ENCODE measurements at places on chromosomes 4 and X. TPM values are rescaled to one million over a fixed set of nuclear protein-coding genes. Genes with fewer than 3 reads are reported as not detected.

DNA sequence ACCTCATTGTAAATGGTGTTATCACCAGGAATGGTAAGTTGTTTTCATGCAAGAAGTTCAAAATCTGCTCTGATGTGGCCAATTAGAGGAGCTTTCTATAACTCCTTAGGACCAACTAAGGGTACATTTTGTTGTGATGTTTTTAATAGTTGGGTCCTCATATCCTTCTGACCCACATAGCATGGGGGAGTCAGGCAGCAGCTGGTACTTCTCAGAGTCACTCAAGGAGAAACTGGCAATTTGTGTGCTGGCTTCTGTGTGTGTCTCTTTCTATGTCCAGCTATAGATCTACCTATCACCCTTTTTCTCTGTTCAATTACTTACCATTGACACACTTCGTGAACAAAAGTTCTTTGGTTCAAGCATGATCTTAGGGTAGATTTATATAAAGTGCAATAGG lies 194.3 kb upstream of the TENM3 start:
- H3K4me3 ChIP-seq, result no peak overlapping the region
- H3K27me3 ChIP-seq, result no peaks in the 10 kb centered on the region
- no peak overlapping the region for H3K27ac ChIP-seq
- H3K36me3 ChIP-seq, result no peaks in the 10 kb centered on the region
- no peak for DNase-seq

GRCh38 chr4:32551943-32552342 lies 1831.8 kb downstream of the PCDH7 start:
- H3K27ac ChIP-seq, result no peak overlapping the region
- no peaks in the 10 kb centered on the region for H3K4me1 ChIP-seq
- H3K27me3 ChIP-seq, result no peaks in the 10 kb centered on the region
- no peak for DNase-seq
- H3K36me3 ChIP-seq, result no peaks in the 10 kb centered on the region

GRCh38 chr4:70008771-70009170 lies 13.0 kb downstream of the STATH start:
- no peak overlapping the region for H3K4me3 ChIP-seq
- H3K27me3 ChIP-seq, result no peaks in the 10 kb centered on the region
- DNase-seq, result no peak
- no peaks in the 10 kb centered on the region for H3K36me3 ChIP-seq
- H3K27ac ChIP-seq, result no peak overlapping the region

DNA sequence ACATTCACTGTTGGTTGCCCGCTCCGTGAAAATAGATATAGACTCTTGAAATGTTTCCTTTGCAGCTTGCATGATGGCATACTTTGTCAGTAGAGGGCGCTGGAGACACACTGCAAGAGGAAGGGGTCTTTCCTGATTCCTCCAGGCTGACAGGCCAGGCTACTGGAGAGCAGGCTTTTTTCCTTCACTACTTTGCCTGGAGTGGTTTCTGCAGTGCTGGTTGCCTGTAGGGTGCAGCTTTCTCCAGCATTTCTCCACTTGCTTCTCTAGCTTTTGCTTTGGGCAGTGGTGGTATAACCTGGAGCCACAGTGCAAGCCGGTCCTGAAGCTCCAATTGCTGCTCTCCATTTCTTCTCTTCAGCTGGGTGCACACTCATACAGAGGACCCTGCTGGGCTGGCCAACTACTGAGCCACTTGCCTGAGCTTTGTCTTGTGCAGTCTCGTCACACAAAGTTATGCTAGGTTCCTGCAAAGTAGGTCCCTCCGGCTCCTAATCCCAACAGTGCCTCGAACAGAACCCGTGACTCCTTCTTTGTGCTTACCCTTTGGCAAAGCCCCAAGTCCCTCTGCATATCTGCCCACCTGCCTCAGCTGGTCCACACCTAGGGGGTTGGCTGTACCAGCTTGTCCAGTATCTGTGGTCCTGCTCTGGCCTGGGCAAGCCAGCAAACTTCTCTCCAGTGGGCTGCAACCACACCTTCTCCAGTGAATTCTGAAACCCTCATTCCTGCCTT lies 46.3 kb downstream of the RASSF6 start:
- no peak overlapping the region for H3K27ac ChIP-seq
- H3K4me1 ChIP-seq, result no peaks in the 10 kb centered on the region
- no peaks in the 10 kb centered on the region for H3K27me3 ChIP-seq
- DNase-seq, result no peak

DNA sequence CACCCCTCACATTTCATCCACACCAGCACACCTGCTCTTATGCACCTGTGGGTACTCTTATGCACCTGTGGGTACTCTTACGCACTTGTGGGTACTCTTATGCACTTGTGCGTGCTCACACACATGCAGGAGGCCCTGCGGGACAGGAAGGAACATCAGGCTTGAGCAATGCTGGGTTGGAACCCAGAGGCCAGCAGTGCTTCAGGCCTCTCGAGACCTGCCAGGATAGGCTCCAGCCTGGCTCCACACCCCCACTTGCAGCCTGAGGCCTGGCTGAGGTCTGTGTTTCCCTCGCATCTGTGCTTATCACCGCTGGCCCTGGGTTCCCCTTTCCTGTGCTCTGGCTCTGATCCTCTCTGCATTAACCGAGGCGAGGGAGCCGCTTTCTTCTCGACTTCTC lies 34.7 kb downstream of the SORCS2 start:
- no peaks in the 10 kb centered on the region for H3K36me3 ChIP-seq
- H3K27ac ChIP-seq, result no peak overlapping the region
- no peaks in the 10 kb centered on the region for H3K27me3 ChIP-seq
- no peaks in the 10 kb centered on the region for H3K4me1 ChIP-seq
- no peak overlapping the region for H3K4me3 ChIP-seq
- DNase-seq, result no peak

GRCh38 chrX:37380924-37381323 lies 31.8 kb downstream of the PRRG1 start:
- no peaks in the 10 kb centered on the region for H3K36me3 ChIP-seq
- DNase-seq, result no peak
- H3K4me1 ChIP-seq, result no peaks in the 10 kb centered on the region
- no peak overlapping the region for H3K27ac ChIP-seq
- H3K27me3 ChIP-seq, result no peaks in the 10 kb centered on the region

DNA sequence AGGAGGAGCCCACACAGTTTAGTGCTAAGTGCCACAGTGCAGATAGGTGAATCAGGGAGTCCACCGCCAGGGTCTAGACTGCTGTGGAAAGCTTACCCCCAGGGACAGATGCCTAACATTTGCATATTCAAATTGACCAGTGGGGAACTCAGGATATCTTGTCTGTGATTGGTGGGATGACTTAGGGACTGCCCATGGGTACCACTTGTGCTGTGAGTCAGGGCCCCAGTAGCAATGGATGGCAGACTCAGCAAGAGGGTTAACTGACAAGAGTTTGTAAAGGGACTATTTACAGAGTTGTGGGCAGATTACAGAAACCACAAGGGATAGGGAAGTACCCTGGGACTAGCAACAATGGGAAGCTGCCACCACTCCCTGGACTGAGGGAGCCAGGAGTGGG lies 282.1 kb downstream of the BCOR start:
- DNase-seq, result no peak
- no peak overlapping the region for H3K4me3 ChIP-seq
- H3K4me1 ChIP-seq, result no peaks in the 10 kb centered on the region
- no peak overlapping the region for H3K27ac ChIP-seq

DNA sequence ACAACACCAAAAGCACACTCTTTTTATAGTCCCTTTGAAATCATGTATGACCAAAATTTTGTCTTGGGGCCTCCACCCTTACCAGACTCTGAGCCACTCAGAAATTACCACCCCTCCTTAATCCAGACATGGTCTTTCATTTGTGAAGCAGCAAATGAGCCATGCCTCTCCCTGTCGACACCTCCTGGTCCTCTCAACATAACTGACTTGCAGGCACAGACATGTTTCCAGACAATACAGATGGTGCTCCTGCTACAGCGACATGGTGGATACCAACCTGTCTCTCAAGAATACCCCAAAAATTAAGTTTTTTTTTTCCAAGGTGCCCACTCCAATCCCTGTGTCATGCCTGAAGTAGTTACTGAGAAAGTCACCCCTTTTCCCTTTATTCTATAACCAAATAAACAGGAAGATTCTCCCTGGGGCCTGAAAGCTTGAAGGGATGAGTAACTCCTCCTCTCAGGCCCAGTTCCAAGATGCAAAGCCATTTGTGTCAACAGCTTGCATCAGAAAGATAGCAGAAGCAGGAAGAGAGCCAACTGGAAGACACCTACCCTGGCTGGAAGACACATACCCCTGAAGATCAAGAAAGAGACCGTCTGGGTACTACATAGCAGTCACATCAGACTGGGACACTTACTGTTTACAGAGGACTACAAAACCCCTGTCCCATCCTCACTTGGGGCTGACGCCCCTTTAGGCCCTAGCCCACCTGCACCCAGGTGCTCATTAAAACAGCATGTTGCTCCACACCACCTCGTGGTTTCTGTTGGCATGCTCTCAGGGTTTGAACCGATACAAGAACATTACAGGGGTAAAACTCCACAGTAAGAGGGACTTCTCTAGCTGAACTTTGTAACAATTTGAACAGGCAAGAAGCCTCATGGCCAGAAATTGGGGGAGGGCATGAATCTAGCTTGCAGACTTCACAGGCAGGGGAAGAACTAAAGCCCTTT lies 5.5 kb upstream of the UGT2B17 start:
- H3K36me3 ChIP-seq, result no peaks in the 10 kb centered on the region
- H3K4me1 ChIP-seq, result no peaks in the 10 kb centered on the region
- no peak overlapping the region for H3K27ac ChIP-seq
- H3K27me3 ChIP-seq, result no peaks in the 10 kb centered on the region
- no peak for DNase-seq

DNA sequence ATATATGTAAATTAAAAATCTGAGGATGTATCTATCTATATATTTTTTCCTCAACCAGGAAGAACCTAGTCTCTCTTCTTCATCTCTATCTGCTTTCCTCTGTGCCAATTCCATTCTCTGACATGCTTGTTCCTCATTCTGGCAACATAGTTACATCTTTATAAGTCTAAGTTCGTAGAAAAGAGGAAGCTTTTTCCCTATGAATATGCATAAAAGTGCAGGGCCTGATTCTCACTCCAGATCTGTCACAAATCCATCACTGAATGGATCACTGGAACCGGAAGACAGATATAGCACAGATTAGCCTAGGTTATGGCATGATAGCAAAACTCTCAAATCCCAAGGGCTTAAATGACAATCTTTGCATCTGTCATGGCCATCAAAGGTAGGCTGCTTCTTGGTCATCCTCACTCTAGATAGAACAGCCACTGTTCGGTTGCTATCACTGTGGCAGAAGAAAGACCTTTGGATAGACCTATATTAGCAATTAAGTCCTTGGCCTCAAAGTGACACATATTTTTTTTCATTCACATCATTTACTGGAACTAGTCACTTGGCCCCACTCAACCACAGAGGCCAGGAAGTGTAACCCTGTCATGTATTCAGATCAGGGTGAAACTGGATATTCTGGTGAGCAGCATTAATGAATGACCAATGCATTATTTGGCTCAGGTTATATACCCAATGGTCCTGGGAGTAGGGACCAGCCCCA lies 22.2 kb downstream of the DTHD1 start:
- H3K4me3 ChIP-seq, result no peak overlapping the region
- H3K36me3 ChIP-seq, result no peaks in the 10 kb centered on the region
- H3K4me1 ChIP-seq, result no peaks in the 10 kb centered on the region
- no peak for DNase-seq

GRCh38 chrX:136694431-136695087 lies 46.6 kb downstream of the CD40LG start:
- no peak for DNase-seq
- no peaks in the 10 kb centered on the region for H3K27me3 ChIP-seq
- H3K27ac ChIP-seq, result peak overlapping the region; percentile 38
- peaks cover 71% of the 10 kb centered on the region for H3K4me1 ChIP-seq

PRICKLE3 gene
- 13.5 TPM for total RNA-seq

CCNQ gene
- 38.3 TPM for total RNA-seq

RBM46 gene
- not detected for total RNA-seq

DOCK11 gene
- total RNA-seq, result 50.1 TPM

CLCN4 gene
- 0.20 TPM for total RNA-seq

SRPK3 gene
- total RNA-seq, result not detected

RASSF6 gene
- not detected for total RNA-seq

LDB2 gene
- total RNA-seq, result not detected

PRR32 gene
- not detected for total RNA-seq

SLC6A14 gene
- not detected for total RNA-seq
